ENCODE measurements at places on chromosomes 13 and 19.

DNA sequence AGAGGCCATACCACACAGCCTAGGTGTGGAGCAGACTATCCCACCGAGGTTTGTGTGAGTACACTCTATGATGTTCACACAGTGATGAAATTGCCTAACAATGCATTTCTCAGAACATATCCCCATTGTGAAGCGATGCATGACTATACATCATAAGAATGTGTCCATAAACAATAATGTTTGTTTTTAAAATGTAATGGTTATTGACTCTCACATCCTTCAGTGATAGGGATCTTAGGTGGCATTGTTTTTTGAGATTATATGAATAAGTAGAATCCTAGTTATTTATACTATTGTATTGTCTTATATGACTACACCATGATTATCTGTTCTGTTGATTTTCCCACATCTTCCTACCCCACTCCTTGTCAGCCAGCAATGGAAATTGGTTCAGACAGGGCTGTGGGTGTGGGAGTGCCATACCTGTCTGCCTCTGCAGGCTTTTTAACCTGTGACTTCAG, 13.6 kb downstream of the CCNA1 start:
- no peak for DNase-seq

- DNase-seq, result no peak
These were observed 82.6 kb upstream of the FARP1 start for GRCh38 chr13:98060282-98060681.

DNA sequence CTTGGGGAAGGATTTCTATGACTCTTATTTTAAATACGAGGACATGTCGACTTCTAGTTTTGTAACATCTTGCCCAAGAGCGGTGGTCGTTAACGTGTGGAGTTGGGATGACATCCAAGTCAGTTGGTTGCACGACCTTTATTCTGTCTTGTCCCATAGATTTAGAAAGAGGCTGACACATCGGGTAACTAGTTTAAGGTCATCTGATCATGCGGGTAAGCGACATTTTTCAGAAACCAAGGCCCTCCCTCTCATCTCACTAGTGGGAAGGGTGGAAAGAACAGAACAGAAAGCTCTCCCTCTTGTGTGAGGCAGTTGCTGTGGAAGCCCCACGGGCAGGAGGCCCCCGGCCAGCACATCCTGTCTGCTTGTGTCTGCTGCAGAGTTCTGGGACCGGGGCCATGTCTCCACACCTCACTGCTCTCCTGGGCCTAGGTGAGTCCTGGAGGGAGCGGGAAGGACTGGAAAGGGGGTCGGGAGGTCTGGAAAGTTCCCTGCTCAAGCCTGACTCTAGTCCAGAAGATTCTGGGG, at the start of gene LAIR2:
LAIR2 (plus strand) TSS at position 314 of the 531 bp plus-strand sequence; CDS start at position 402, 88 bp downstream.
- no peak for DNase-seq

GRCh38 chr13:79533781-79534400, 52.9 kb downstream of the NDFIP2 start:
- no peak for DNase-seq

- DNase-seq, result no peak
These were observed 15.5 kb downstream of the ZNF211 start for GRCh38 chr19:57648331-57649003.

Data from activated CD8-positive, alpha-beta memory T cell treated with anti-CD3 and anti-CD28 coated beads for 1 hour (primary cell).